ENCODE measurements at places on chromosomes 3 and 15.

GRCh38 chr3:30042274-30042859, 564.0 kb upstream of the TGFBR2 start:
- peak; percentile 30 for DNase-seq

DNA sequence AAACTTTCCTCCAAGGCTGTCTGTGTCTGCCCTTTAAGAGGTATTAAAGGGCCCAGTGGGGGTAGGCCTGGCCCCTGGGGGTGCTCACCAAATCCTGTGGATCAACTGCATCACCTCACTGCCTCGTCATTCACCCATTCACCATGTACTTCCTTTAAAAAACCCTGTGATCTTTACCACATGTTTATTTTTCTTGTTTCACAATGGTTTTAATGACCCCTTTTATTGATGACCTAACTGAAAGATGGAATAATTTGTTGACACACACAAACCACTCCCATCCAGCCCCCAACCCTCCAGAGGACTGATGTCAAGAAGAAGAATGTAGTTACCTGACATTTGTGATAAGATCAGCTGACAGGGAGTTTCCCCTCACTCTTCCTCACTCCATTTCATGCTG, 40.8 kb downstream of the KCNAB1 start:
- no peak for DNase-seq

GRCh38 chr15:100966997-100967396, 47.8 kb downstream of the LRRK1 start:
- DNase-seq: no peak

GRCh38 chr3:32818970-32819511, 1.2 kb downstream of the TRIM71 start:
- no peak for DNase-seq

DNA sequence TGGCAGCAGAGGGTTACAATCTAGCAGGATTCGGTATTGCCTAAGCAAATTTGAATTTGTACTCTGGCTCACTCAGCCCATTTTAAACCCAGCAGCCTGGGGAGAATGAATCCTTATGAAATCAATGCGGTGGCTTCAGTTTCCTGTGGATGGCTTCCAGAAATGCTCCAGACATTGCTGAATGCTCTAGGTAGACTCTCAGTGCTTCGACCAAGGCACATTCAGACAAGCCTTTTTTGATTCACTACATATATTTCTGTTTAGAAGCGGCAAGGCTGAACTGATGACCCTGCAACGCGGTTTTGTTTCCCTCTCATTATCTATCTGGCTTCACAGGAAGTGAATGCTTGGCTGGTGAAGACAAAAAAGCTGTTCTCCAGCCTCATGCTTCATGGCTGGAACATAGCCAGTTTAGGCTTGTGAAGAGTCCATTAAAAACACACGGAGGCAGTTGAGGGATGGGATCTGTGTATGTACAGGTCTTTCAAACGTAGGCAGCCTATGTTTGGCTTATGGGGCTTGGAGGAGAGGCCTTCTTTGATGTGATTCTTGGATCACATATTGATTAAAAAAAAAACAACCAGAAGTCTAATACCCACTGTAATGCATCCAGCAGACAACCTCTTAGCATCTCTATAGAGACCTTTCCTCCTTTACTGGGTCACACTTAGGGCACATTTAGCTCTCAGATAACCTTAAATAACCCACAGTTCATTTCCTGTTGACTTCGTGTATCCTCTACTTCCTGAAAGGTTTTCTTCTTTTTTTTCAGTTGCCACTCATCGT, 400.2 kb upstream of the TBL1XR1 start:
- DNase-seq: no peak

DNA sequence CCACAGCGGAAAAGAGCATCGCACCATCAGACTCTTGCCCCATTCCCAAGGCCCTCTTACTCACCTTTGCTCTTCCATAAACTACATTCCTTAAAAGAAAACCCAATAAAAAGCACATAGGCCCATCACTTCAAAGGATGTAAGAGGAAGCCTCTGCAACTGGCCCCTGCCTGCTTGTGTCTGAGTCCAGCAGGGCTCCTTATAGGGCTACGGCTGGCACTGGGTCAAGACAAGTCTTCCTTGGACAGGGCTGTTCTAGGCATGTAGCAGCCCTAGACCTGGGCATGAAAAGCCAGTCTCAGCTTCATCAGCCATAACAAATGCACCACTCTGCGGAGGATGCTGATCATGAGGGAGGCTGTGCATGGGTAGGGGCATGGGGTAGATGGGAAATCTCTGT, 218.3 kb downstream of the NTRK3 start:
- no peak for DNase-seq

DNA sequence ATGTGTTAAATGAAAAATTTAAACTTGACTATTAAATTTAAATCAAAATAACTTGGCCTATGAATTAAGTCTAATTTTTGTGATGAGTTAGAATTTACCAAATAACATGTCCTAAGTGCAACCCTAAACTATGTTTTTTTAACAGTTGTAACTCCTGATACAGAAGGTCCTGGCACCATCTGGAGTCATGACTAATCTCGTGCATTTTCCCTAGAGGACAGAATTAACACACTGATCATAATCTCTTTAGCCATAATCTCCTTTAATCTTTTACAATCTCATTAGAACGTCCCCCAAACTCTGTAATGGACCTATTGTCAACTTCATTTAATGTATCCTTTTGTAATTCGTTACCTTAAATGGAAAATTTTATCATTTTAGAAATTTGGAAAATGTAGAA, 100.6 kb downstream of the SUCNR1 start:
- no peak for DNase-seq

DNA sequence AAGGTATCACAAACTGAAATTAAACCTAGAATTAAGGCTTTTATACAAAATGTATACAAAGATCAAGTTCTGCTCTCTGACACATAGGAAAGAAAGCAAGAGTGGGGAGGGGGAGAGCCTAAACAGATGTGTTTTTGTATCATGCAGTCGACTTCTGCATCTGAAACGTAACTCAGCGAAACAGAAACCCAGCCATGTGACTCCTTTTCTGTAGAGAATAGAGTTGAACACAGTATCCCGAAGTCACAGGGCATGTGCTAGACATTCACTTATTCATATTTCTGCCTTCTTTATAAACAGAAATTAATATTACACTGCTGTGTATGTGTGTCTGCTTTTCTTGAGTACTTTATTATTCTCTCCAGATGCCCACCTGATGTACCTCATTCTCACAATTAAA, 121.0 kb downstream of the PDZRN3 start:
- no peak for DNase-seq

DNA sequence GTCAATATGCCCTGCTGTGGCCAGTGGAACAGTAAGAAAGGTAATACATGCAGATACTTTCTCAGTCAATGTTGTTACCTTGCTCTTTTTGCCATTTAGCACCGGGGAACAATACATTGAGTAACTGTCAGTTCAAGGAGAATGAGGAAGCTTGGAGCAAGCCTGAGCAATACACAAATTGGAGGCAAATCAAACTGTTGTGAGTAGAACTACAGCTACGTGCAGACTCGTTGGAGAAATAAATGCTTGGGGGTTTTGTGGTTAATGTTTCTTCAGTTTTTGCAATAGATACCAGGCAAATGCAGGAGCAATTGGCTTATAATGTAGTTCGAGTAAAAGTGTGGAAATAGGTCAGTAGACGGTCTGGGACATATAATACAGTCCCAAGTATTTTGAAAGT, 587.3 kb upstream of the ROBO1 start:
- no peak for DNase-seq

- DNase-seq: peak; percentile 57
Measured at GRCh38 chr15:26103002-26103404, 239.9 kb upstream of the ATP10A start.

GRCh38 chr15:52799145-52799811, 9.1 kb upstream of the ONECUT1 start:
- DNase-seq: no peak

- no peak for DNase-seq
Measured at GRCh38 chr3:166005126-166005525, 167.9 kb upstream of the BCHE start.

DNA sequence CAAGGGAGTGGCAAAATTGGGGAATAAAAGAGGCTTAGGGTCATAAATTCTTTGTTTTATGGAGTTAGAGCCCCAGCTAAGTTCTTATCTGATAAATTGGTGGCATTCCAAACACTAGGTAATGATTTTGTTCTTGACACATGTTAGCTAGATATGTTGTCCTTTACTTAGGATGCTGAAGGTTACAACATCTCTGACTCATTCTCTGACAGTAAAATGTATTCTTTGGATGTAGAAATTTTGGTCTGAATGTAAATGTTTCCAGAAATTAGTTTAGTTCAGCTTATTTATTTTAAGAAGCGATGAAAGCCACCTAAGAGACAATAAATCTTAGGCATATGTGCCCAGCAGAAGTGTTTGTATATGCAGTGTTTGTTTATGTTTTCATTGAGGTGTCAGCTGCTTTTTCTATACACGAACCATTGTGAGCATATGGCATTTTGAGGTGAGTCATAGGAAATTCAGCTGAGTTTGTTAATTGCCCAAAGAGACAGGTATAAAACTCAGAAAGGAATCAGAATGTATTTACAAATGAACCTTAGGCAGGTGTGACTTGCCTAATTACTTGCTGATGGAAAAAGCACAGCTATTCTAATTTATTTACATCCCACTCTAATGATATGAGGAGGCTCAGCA, 247.7 kb downstream of the AGBL1 start:
- no peak for DNase-seq

DNA sequence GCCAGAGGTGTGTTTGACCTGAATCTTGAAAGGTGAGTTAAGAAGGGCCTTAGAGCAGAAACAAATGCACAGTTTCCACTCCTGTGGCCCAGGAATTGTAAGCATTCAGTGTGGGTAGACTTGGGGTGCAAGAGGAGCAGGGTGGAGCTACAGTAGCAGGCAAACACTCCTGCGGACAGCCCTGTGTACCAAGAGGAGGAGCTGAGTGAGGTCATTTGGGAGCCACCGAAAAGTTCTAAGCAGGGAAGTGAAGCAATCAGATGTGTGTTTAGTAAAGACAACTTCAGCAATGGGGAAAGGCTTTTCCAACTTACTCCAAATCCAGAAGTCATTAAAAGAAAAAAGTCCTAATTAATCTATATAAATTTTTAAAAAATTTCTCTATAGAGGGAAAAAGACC, 99.3 kb downstream of the ARHGEF26 start:
- DNase-seq: no peak

DNA sequence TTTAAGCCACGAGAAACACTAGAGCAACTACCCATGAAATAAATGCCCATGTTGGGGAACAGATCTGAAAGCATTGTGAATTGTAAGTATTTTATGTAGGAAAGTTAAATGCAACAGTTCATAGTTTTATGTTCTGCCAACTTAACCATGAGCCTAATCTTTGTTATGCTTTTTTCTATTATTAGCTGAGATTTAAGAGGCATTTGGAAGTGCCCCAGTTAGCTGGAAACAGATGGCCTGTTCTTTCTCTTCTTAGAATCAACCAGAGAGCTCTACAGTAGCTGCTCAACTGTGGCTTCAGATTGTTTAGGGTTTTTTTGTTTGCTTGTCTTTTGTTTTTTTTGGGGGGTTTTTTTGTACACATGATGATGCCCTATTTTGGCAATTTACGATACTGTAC, 284.4 kb downstream of the KCNH8 start:
- DNase-seq: no peak

DNA sequence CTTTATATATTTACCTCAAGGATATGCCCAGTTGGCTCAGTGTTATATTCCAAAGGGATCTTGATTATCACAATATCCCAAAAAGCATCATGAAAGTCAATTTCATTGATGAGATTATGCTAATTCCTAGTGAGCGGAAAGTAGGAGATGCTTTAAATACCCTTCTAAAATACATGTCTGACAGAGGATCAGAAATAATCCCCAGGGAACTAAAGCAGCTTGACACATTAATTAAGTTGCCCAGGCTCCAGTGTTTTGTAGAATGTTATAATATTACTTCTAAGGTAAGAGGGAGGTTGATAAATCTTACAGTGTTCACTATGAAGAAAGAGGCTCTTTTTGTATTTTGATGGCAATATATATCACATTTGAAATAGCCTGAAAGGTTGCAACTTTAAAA, 767.5 kb upstream of the ROBO1 start:
- DNase-seq: no peak

- DNase-seq: no peak
Measured at GRCh38 chr15:40806672-40807027, 239 bp upstream of the ZFYVE19 start.

DNA sequence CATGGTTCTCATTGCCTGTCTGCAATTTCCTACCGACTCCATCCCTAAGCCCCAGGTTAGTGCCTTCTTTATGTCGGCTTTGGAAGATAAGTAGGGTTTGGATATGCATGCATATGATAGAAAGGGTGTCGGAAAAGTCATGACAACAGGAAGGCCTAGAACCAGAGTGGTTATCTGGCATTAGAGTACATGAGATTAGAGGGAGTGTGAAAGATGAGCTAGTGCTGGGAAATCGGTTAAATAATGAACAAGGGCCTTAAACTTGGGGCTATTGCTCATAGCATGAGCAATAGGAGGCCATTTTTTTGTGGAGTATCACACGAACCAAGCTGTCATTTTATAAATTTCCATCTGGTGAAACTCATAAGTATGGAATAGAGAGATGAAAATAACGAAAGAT, 54.0 kb upstream of the LPP start:
- DNase-seq: no peak

- DNase-seq: no peak
Measured at GRCh38 chr15:98771541-98771940, 123.2 kb downstream of the IGF1R start.

GRCh38 chr3:42133500-42134298, 42.5 kb downstream of the TRAK1 start:
- no peak for DNase-seq

- no peak for DNase-seq
Measured at GRCh38 chr3:196662711-196663571, 23.4 kb downstream of the NRROS start.

- no peak for DNase-seq
Measured at GRCh38 chr3:72171463-72171881, 386.5 kb upstream of the PROK2 start.

DNA sequence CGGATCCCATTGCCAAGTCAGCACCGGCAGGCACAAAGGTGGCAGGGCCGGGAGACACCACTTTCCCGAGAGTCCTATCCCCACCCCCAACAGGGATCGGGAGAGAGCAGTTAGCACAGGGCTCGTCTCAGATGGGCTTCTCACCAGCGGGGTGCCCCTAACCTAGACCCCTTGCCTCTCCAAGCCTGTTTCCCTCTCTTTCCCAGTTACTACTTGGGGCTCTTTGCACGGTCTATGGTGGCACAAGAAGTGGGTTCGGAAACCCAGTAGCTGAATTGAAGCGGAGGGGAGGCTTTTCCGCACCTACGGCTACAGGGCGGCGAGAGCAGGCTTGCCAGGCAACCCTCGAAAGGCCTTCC, 383 bp upstream of the EFCC1 start:
- no peak for DNase-seq

- no peak for DNase-seq
Measured at GRCh38 chr15:35546511-35547381, 781 bp upstream of the DPH6 start.

DNA sequence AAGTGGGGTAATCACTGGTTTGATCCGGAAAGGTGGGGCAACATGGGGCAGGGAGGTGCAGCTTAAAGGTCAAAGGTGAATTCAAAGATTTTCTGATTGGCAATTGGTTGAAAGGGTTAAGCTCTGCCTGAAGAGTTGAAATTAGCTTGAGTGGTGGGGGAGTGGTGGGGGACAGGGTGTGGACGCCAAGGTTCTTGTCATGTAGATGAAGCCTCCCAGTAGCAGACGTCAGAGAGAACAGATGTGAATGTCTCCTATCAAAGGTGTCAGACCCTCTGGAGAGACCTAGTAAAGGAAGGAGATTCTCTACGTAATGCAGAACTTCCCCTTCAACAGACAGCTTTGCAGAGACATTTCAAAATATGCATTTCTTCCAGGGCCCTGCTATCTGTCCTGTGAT, 62.8 kb downstream of the ABCC5 start:
- no peak for DNase-seq

GRCh38 chr15:92770641-92771040, 115.1 kb upstream of the FAM174B start:
- DNase-seq: no peak
